Activated T-helper 9 cell treated with anti-CD3 and anti-CD28 coated beads, Interleukin-2, amount 50 U/mL, for 16 hours (primary cell): ENCODE measurements at places on chromosomes 5 and 9.
A peak's percentile ranks its signal among the peaks of the same experiment; 100 is the strongest.

GRCh38 chr5:112142769-112143270 lies 276.3 kb downstream of the EPB41L4A start:
- DNase-seq = no peak

- no peak for DNase-seq
These were observed 56.4 kb upstream of the LARP1 start for GRCh38 chr5:154698763-154699162.

- DNase-seq = no peak
These were observed 47.7 kb upstream of the RASGRF2 start for GRCh38 chr5:80912479-80912878.

DNA sequence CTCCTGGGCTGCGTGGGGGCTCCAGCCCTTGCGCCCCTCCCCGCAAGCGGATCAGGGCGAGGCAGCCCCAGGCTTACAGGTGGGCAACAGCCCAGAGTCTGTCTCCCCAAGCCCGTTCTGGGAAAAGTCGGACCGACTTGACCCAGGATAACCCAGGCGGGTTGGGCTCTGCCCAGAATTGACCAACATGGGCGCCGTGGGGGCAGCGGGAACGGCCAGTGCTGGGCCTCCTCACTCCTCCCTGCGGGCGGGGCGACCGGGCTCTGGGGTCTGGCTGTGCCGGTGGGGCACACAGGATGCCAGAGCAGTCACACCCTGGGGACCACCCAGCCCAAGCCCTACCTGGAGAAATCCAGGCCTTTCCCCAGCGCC lies 15.3 kb upstream of the SYNPO start:
- DNase-seq = no peak

GRCh38 chr5:9363026-9363425 lies 182.8 kb downstream of the SEMA5A start:
- DNase-seq = no peak

GRCh38 chr9:74977287-74977686 lies 24.6 kb upstream of the C9orf40 start:
- no peak for DNase-seq

DNA sequence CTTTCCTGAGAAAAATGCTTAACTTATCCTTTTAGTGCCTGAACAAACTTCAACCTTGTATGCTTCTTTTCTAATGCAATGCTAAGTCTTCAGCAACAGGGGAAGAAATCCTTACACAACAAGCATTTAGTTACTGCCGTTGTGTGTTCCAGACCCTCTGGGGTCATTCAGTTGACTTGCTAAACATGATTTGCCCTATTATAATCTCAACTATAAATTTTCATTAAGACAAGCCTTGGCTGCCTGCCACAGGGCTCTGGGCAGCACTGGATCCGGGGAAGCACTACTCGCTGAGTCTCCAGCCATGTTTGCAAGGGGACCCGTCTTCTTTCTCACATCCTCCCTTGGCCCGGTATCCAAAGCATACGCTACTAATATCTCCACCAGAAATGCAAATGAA lies 58.1 kb downstream of the PTCH1 start:
- no peak for DNase-seq

DNA sequence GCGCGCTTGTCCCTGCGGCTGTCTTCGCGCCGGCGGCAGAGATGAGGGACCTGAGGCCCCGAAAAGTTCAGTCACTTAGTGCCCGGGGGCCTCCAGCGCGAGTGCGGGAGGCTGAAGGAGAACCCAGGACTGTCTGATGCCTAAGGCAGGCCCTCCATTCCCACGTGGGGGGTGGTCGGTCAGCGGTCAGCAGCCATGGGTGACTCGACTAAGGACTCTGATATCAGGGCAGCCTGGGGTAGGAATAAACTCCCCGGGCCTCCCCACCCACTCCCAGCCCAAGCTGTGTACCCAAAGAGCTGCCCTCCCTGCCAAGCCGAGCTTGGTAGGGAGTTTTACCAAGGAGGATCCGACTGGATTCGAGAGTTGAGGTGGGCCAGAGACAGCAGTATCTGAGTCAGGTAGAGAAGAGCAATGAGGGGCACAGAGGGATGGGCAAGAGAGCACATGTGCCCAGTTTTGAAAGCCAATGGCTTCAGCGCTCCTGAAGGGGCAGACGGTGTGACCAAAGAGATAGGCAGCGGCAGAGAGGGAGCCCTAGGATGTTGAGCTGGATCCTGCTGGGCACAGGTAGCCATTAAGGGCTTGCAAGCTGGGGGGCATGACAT lies 787 bp downstream of the FGFR4 start:
- no peak for DNase-seq

- peak; percentile 28 for DNase-seq
These were observed 90.1 kb upstream of the LMX1B start for GRCh38 chr9:126523611-126524111.

DNA sequence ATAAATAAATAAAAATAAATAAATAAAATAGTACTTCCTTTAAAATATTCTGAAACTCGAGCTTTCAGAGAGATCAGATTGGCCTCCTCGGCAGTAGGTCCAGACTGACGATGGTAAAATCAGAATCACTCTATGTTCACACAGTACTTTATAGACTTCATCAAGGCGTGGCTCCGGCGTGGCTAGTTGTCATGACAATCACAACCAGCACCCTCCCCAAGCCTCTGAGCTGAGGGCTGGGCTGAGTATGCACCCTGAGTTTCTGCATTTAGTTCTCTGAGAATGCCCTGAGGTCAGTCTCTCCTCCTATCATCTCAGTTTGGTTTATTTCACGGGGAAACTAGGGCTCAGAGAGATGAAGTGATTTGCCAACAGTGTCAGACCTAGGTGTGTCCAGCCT lies 43.3 kb upstream of the BARHL1 start:
- DNase-seq = no peak

GRCh38 chr5:97093193-97093592 lies 49.2 kb downstream of the LIX1 start:
- no peak for DNase-seq

- no peak for DNase-seq
These were observed 26.6 kb upstream of the ANGPTL2 start for GRCh38 chr9:127149010-127149409.

DNA sequence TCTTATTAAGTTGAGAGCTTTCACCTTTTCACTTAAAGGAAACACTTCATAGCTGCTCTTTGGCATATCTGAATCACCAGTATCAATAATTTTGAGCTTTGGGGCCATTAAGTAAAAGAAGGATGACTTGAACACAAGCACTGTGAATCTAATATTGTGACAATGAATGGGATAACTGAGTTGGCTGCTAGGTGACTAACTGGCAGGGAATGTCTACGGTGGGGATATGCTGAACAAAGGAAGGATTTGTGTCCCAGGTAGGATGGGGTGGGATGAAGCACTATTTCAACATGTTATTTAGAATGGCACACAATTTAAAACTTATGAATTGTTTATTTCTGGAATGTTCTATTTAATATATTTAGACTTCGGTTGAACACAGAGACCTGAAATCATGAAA lies 123.6 kb downstream of the TEX10 start:
- no peak for DNase-seq

GRCh38 chr9:22134390-22134789 lies 125.3 kb upstream of the CDKN2B start:
- no peak for DNase-seq

- DNase-seq = no peak
These were observed 54.0 kb downstream of the GPR21 start for GRCh38 chr9:123087359-123087888.

GRCh38 chr5:138927979-138928378 lies 52.8 kb upstream of the LRRTM2 start:
- DNase-seq = no peak

DNA sequence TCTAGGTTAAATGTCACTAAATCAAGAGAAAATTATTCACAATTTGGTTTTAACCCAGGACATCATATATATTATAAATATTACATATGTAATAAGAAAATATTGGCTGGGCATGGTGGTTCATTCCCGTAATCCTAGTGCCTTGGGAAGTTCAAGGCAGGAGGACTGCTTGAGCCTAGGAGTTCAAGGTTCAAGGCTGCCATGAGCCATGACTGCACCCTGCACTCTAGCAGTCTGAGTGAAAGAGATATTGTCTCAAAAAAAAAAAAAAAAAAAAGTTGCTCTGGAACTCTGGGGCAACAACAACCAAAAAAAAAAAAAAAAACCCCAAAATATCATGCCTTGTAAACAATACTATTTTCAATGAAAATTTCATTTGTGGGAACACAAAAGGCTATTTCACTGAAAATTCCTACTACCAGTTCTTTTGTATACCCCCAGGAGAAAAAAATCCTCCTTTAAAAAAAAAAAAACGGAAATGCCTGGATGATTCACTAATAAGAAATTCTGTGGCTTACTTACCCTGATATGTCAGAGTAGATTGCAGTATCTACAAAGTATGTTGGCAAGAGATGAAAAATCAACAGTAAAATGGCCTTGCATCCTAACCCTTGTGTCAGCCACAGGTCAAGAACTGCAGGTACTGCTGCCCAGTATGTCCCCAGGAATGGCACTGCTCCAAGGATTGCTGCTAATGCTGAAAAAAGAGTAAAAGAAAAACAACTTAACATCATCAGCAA lies 22.6 kb upstream of the CTNNAL1 start:
- DNase-seq = no peak

GRCh38 chr5:68292316-68292715 lies 76.8 kb downstream of the PIK3R1 start:
- no peak for DNase-seq

DNA sequence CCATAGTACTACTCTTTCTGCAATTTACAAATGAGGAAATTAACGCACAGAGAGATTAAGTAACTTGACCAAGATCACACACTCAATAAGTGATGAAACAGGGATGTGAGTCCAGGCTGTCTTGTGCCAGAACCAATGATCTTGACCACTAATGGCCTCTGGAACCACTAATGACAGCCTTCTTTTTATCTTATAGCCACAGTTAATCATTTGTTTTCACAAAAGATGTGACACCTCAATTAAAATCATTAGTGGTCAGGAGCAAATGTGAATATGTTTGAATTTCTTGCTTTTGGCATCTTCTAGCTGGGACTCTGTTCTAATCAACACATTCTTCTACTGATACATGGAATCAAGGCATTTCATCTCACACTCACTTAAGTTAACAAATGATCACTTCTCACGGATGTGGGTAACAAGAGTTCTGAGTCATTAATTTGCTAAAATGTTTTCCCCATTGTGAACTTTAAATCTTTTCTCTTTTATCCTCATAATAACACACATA lies 102.7 kb upstream of the CD180 start:
- no peak for DNase-seq

DNA sequence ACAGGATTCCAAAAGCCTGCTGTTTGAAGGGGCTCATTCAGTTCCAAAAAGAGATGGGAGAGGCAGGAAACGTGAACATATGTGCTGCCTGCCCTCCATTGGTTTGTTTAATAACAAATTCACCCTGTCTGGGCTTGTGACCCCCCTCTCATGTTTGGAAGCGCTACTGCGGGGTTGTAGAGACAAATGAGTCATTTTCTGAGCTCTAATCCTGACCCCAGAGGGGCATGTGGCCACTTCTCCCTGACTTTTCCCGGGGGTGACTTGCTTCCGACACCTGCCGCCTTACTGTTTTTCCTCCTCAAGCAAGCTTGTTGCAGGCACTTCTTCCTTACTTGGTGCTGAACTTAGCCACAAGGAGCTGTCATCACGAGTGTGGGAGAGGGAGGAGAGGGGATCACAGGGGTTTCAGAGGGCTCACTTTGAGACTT lies 75.9 kb downstream of the LMNB1 start:
- DNase-seq = no peak

GRCh38 chr9:113364951-113365350 lies 11.8 kb downstream of the HDHD3 start:
- DNase-seq = no peak

DNA sequence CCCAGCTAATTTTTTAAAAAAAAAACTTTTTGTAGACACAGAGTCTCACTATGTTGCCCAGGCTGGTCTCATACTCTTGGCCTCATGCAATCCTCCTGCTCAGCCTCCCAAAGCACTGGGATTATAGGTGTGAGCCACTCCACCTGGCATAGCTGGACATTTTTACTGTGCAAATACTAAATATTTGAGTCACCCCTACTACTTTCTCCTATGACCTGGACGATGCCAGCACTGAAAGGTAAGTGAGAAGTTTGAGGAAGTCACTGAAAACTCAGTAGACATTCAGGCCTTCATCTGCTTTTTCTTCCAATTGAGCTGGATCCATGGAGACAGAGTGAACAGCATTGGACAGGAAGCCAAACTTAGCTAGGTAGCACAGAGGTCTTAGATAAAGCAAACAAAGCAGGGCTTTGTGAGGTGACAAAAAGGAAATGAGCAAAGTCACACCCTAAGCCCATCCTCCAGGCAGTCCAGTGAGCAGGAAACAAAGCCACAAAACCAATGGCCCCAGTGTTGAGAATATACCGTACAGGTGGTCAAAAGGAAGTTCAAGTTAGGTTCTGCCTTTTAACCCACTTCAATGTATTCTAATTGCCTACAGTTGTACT lies 192.6 kb upstream of the RASA1 start:
- DNase-seq = no peak

GRCh38 chr9:15711931-15712330 lies 159.1 kb downstream of the CCDC171 start:
- no peak for DNase-seq
